ENCODE measurements at places on chromosomes 7 and 10.

DNA sequence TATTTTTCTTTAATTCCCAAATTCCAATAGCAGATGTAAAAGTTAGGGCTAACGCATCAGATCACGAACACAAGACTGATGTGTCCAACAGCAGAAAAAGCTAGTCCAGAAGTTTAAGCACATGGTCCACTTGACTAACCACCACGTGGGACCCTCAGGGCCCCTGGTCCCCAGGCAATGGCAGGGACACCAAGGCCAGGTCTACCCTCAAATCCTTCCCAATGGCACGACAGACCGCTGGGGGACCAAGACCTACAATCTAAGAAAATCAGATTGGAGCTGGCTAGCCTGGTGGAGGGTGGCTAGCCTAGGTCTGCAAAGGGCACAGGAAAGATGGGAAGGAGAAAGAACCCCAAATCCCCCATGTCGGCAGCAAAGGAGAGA is 1.5 kb downstream of the GIGYF1 start:
- no peak for DNase-seq

DNA sequence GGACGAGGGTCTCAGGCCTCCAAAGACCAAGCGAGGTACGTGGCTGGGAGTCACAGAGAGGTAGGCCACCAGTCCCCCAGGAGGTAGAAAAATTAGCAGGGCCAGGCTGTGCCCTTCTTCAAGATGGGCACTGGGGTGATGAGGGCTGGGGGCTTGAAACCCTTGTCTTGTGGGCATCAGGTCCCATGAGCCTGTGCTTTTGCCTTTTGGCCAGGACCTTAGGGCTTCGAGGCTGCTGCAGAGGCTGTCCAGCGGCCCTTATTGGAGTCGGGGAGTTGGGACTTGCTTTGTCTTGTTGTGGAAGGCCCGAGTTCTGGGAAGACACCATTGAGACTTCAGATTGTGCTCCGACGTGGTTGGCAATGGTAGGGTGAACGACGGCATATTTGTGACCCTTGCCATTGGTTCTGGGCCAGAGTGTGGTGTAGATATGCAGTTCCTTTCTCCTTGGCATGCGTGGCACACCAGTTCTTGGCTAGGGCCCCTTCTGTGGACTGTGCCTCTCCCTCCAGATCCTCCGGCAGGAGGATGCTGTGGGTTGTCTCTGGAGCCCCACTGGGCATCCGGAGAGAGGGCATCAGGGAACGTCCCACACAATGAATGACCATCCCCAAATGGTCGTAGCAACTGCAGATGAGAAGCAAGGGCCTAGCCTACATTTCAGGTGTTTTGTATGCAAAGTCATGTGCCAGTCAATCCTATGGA is 931 bp downstream of the SH2D4B start:
- DNase-seq, result no peak

- no peak for DNase-seq
These were observed 12.5 kb upstream of the TSPAN15 start for GRCh38 chr10:69438536-69439349.

DNA sequence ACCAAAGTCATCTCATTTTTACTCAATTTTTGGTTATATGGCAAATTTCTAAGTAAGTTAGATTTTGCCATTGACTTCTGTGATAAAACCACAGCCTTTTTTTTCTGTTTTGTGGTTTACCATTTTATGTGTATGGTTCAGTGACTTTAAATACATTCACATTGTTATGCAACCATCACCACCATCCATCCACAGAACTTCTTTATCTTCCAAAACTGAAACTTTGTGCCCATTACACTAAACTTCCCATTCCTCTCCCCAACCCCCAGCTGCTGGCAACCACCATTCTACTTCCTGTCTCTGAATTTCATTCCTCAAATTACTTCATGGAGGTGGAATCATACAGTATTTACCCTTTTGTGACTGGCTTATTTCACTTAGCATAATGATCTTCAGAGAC is 280.4 kb upstream of the TCERG1L start:
- DNase-seq, result no peak

GRCh38 chr7:130276796-130277762 is 10.4 kb downstream of the CPA2 start:
- no peak for DNase-seq

GRCh38 chr10:11782793-11783557 is 40.2 kb upstream of the PROSER2 start:
- peak; percentile 10 for DNase-seq

- DNase-seq, result no peak
These were observed 28.1 kb downstream of the DNMBP start for GRCh38 chr10:99981581-99982199.

- DNase-seq, result no peak
These were observed 31.1 kb upstream of the RHBDD2 start for GRCh38 chr7:75847707-75848106.
